ENCODE measurements at places on chromosomes 11 and 22. TPM values are rescaled to one million over a fixed set of nuclear protein-coding genes. Genes with fewer than 3 reads are reported as not detected.
A peak's percentile ranks its signal among the peaks of the same experiment; 100 is the strongest.

Gene CCDC87
- 0.17 TPM for total RNA-seq

Gene OR2AT4
- not detected for total RNA-seq

GRCh38 chr11:84549217-84549616 is 1077.9 kb downstream of the DLG2 start:
- no peak for DNase-seq

DNA sequence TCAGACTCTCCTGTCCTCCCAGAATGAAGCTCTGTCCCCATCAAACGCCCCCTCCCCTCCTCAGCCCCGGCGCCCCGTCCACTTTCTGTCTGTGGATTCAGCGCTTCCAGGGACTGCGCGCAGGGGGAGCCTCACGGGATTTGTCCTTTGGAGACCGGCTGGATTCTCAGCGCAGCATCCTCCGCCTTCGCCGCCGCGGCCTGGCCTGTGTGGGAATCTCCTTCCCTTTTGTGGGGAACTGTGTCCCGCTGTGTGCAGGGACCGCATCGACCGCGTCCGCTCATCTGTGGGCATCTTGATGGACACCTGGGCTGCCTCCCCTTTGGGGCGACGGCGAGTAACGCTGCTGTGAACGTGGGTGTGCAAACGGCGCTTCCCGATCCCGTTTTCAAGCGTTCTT is 1.1 kb upstream of the SCT start:
- no peak for DNase-seq

- no peak for DNase-seq
Observed at GRCh38 chr22:36753120-36753802, 22.7 kb downstream of the IFT27 start.

GRCh38 chr11:94767701-94768601 is at the start of gene AMOTL1:
Gene AMOTL1, plus strand, starts transcription at chr11:94768356. Its CDS starts 156 bp downstream, at chr11:94768512.
- DNase-seq = peak; percentile 92

DNA sequence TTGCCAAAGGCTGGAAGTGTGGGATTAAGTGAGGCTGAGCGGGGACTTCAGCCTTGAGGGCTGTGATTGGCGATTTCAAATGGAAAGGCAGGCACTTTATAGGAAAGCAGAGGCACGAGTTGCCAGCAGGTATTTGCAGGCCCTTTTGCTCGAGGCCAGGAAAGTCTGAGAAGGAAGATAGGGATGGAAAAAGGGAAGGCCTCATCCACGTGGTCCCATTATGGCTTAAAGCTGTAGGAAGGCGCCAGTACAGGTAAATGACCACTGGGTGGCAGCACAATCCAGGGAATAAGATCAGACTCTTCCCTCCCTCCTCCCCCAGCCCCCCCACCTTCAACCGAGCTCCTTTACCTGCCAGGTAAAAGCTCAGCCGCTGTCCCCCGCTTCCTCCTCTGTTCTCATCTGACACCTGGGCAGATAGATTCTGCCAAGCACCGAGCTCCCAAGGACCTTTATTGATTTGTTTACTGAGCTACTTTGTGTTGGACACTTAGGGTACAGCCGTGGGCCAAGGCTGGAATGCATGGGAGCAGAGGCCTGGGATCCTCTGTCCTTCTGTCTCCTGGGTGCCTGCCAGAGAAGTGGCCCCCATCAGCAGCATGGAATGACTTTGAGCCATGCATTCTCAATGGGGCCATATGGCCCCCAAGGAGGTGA is 7.5 kb downstream of the P2RX3 start:
- peak; percentile 60 for DNase-seq

GRCh38 chr11:113410414-113411135 is 23.0 kb downstream of the ANKK1 start:
- DNase-seq = no peak
